Effector CD4-positive, alpha-beta T cell (primary cell): ENCODE measurements at places on chromosomes 5 and 9.
A peak's percentile ranks its signal among the peaks of the same experiment; 100 is the strongest.

DNA sequence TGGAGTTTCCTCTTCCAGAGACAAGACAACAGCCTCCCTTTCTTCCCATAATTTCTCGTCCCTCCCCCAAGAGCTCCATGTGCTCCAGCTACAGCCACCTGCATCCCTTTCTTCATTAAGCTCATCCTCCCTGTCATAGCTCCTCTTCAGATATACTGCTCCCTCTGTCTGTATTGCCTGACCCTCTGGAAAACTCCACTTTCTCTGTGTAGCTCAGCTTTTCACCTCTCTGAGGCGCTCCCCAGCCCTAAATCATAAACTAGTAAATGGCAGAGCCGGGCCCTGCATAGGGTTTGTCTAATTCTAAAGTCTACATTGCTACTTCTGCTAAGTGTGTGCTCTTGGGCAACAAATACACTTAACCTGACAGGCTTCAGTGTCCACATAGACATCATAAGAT is 8.8 kb upstream of the PLIN2 start:
- no peak for DNase-seq

DNA sequence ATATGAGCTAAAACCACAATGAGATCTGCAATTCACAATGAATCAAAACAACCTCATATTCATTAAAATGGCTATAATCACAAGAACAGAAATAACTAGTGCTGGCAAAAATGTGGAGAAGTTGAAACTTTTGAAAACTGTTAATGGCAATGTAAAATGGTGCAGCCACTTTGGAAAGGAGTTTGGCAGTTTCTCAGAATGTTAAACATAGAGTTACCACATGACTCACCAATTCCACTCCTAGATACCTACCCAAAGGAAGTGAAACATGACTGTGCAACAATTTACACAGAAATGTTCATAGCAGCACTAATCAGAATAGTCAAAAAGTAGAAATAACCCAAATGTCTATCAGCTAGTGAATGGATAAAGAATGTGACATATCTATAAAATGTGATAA is 862.2 kb downstream of the DTWD2 start:
- no peak for DNase-seq

GRCh38 chr9:91047993-91048607 is 246.5 kb downstream of the SYK start:
- DNase-seq, result no peak

- peak; percentile 28 for DNase-seq
Observed at GRCh38 chr9:126499005-126499910, 114.5 kb upstream of the LMX1B start.

- no peak for DNase-seq
Observed at GRCh38 chr5:128412145-128412930, 125.7 kb downstream of the FBN2 start.

DNA sequence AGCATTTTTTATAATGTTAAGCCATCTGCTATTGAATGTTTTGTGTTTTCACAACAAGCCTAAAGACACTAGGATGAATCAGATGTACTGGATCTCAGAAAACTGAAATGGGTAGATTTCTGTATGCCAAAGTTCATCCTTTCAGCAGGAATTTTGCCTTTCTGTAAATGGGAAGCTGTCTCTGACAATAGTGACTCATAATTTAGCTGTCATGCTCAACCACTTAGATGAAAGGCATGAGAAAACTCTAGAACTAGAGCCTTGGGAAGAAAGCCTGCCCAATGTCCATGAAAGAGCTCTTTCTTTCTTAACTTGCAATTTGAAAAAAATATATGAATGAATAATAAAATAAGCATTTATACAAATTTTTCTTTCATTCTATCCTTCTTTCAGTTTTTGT is 616.0 kb upstream of the EDIL3 start:
- DNase-seq, result no peak

GRCh38 chr5:90133941-90134340 is 275.6 kb downstream of the CETN3 start:
- no peak for DNase-seq

DNA sequence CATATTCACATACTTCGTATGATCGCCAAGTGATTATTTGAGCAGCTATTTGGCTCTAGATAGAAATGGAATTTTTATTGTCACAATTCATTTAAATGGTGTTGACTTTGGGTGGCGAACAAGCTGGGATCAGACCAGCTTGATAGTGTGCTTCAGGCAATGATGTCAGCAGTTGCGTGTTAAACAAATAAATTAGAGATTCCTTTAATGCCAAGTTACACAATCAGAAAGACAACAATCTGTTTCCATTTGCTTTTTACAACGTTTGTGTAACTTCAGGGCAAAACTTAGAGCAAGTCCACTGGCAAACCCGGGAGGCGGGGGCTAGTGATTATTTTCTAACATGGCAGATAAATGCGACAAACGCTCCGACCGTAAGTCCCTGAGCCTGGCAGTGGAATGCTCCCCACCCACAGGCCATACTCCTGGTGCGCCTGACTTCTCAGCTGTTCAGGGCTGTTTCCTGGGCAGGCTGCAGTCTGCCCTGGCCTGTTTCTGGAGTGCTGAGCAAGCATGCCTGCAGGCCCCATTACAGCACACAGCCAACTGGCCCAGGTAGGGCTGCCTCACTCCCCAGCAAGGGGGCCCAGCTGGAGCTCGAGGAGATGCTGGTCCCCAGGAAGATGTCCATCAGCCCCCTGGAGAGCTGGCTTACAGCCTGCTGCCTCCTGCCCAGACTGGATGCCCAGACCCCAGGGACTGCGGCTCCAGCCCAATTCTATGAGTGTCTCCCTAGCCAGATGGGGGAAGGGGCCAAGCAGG is 88.7 kb downstream of the BASP1 start:
- DNase-seq, result no peak

DNA sequence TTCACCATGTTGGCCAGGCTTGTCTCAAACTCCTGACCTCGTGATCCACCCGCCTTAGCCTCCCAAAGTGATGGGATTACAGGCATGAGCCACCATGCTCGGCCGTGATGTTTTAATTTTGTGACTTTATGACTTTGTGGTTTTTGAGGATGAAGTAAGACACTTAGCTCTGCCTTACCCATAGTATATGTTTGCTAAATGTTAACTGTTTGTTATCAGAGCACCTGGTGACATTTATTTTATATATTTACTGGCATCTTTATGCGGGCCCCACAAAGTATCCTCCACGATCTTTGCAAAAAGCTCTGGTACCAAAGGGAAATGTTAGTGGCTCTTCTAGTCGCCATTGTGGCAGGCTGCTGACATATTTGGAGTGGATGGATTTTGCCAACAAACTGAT is 6.7 kb downstream of the SLC23A1 start:
- no peak for DNase-seq

DNA sequence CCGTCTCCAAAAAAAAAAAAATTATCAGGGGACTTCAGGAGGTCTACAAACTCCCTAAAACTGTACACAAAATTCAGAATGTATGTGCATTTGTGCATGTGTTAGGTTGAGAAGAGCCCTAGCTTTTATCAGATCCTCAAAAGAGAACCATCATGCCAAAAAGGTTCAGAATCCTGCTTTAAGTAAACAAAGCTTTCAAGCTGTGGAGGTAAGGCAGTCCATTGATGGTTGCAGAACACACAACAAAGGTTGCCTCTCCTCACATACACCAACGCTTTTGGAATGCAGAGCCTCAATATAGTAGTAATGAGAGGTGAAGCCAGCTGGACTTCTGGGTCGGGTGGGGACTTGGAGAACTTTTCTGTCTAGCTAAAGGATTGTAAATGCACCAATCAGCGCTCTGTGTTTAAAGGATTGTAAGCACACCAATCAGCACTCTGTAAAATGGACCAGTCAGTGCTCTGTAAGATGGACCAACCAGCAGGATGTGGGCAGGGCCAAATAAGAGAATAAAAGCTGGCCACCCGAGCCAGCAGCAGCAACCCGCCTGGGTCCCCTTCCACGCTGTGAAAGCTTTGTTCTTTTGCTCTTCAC is 57.9 kb upstream of the RNF38 start:
- DNase-seq, result no peak

- DNase-seq, result no peak
Observed at GRCh38 chr9:97640325-97640724, 6.7 kb downstream of the NCBP1 start.

DNA sequence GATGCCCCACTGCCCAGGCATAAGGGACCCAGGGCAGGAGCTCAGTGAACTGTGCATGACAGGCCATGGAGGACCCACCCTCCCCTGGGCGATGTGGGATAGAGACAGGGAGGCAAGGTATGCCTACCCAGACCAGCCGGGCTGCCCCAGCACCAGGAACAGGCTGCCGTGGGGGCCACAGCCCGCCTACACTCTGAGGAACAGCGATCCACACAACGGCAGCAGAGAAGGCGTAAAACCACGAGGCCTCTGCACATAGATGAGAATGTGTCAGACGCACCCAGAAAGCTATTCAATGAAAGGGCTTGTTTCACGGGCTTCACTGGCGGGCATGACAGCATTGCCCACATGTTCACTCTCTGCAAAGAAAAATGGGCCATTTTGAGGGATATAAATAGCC is 49.5 kb downstream of the SEMA4D start:
- DNase-seq, result no peak

DNA sequence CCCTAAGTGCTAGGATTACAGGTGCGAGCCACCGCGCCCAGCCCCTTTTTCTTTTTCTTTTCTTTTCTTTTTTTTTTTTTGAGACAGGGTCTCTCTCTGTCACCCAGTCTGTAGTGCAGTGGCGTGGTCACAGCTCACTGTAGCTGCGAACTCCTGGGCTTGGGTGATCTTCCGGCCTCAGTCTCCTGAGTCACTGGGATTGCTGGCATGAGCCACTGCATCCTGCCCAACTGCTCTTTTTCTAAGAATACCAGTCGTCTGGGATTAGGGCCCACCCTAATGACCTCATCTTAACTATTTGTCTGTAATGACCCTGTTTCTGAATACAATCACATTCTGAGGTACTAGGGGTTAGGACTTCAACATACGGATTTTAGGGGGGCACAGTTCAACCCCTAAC is 34.1 kb upstream of the NANS start:
- DNase-seq, result no peak

- no peak for DNase-seq
Observed at GRCh38 chr5:94192658-94193391, 425.6 kb downstream of the KIAA0825 start.

DNA sequence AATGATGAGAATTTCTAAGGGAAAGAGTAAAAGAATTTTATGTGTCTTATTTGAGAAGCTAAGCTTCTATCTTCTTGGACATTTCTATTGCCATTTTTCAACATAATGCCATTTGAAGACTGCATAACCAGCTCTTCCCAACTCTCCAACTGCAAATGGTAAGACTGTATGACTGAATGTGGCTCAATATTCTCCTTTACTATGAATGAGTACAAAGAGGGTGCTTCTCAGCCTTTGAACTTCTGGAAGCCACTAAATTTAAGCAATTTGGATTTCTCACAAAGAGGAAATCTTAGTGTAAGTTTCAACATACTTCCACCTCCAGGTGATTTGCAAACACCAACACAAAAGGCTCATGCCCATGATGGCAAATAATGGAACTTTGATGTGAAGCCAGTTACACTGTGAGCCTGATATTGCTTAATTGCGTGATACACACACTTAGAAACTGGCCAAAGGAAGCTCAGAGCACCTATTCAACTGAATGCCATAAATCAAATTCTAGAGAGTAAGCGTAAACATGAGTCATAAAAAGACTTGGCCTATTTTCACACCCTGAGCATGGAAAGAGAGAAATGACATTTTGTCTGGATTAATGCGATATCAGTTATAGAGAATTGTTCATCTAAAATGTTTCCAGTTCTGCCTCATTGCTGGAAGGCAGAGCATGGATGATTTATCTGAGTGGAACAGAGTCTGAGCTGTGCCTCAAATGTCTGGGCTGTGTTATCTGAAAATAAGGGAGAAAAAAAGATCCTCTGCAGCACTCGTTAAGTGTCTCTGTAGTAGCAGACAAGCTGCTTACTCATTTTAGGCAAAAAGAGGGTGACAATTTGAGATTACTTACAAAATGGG is 145.3 kb downstream of the PLK2 start:
- DNase-seq, result no peak

DNA sequence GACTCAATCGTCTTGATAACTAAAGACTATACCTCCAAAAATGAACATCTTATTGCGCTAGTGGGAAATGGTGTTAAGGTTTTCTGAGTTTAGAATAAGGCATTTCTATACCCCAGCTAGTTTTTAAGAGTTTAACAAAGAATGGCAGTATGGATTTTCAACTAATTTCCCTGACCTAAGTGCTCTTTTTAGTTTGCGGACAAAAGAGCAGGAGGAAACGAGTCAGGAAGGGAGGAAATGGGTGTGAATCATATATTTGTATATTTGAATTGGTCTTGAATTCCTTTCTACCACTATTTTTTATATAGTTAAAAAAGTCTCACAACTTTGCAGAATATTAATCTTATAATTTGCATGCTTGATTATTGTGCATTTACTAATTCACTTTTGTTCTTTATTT is 516.3 kb upstream of the ZNF608 start:
- no peak for DNase-seq

DNA sequence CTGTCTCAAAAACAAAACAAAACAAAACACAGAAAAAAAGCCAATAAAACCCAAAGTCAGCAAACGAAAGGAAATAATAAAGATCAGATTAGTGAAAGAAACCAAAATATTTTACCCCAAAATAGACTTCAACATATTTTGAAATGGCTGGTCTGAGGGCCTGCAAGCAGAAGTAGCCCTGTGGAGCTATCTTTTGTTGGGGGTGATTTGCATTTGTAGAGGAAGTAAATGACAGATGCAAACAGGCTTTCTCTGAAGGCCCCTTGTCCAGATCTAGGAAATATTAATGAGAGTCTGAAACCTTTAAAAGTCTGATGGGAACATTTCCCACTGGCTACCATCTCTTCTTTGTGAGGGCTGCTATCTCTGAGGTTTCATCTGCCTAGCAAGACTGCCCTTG is 74.0 kb downstream of the GCNT4 start:
- no peak for DNase-seq

- DNase-seq, result no peak
Observed at GRCh38 chr5:28512648-28513047, 1474.3 kb upstream of the CDH9 start.

DNA sequence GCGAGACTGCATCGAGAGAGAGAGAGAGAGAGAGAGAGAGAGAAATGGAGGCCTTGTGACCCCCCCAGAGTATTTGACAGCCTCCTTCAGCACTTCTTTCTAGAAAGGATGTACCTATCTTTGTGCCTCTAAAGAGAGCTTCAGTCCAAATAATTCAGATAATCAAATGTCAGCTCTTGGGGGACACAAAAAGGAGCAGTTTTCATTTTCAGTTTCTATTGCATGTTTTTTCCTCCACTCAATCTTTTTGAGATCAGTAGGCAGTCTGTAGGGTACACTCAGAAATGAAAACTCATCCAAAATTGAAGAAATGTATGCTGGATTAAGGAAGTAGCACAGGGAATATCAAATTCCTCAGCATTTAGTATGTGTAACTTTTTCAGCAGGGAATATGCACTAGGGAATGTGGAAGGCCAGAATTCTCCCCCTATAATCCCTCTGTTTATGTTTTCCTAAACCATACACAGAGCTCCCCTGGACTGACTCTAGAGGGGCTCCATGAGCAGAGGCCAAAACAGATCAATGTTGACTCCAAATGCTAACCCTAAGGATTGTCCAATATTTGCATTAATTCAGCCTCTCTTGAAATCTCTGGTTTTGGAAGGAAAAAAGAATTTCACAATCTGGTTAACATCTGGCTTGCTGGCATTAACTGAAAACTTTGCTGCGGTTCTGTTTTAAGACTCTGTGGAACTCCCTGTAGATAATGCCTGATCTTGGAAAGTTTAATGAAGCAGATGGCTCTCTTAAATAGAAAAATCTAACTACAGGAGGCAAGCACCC is 250.1 kb downstream of the CEMIP2 start:
- no peak for DNase-seq

GRCh38 chr5:98663521-98663920 is 109.9 kb upstream of the RGMB start:
- DNase-seq, result no peak

GRCh38 chr9:136216541-136217244 is 11.8 kb upstream of the LHX3 start:
- DNase-seq, result no peak

GRCh38 chr9:136013116-136013515 is 51.9 kb upstream of the UBAC1 start:
- no peak for DNase-seq
